H7 (cell line): ENCODE measurements at places on chromosomes 5 and 9. TPM values are rescaled to one million over a fixed set of nuclear protein-coding genes. Genes with fewer than 3 reads are reported as not detected.

The PDZD2 gene
- total RNA-seq = 2.1 and 3.6 TPM in 2 replicates

The GLRA1 gene
- not detected in 2 replicates for total RNA-seq

The EIF4E1B gene
- total RNA-seq = 0.33 and 0.97 TPM in 2 replicates

The PCDHAC1 gene
- 10.3 and 17.3 TPM in 2 replicates for total RNA-seq

The SLC6A19 gene
- 0.04 and 0.07 TPM in 2 replicates for total RNA-seq

The FOXD4L4 gene
- not detected in 2 replicates for total RNA-seq

The RORB gene
- total RNA-seq = 0.52 and 0.73 TPM in 2 replicates

The FREM1 gene
- total RNA-seq = 0.85 and 4.8 TPM in 2 replicates

The C1QTNF2 gene
- total RNA-seq = 0.04 TPM in 1 of 2 replicates, not detected in the other

The LURAP1L gene
- total RNA-seq = 0.90 and 1.7 TPM in 2 replicates

The RLN2 gene
- 0.28 TPM in 1 of 2 replicates, not detected in the other for total RNA-seq

The PRSS3 gene
- total RNA-seq = not detected in 2 replicates

The SKP1 gene
- total RNA-seq = 287 and 332 TPM in 2 replicates

The LPAR1 gene
- 7.1 and 7.2 TPM in 2 replicates for total RNA-seq

The SOX30 gene
- 0.04 and 0.42 TPM in 2 replicates for total RNA-seq

The FBP1 gene
- 5.4 and 7.5 TPM in 2 replicates for total RNA-seq

The PCDHGA3 gene
- 0.14 TPM in 1 of 2 replicates, not detected in the other for total RNA-seq

The CCL27 gene
- total RNA-seq = 0.10 and 0.41 TPM in 2 replicates

The PROB1 gene
- 1.4 and 1.7 TPM in 2 replicates for total RNA-seq

The PRLR gene
- total RNA-seq = 1.5 and 2.0 TPM in 2 replicates

The PLPP7 gene
- total RNA-seq = 8.2 and 8.8 TPM in 2 replicates

The SH3TC2 gene
- 0.07 TPM in 1 of 2 replicates, not detected in the other for total RNA-seq

The CDC20B gene
- not detected in 2 replicates for total RNA-seq

The ZNF79 gene
- total RNA-seq = 5.3 and 6.5 TPM in 2 replicates

The TMEM245 gene
- total RNA-seq = 30.4 and 46.2 TPM in 2 replicates

The INSL4 gene
- not detected in 2 replicates for total RNA-seq

The TTC33 gene
- total RNA-seq = 7.8 and 8.1 TPM in 2 replicates

The PCDHGA4 gene
- 0.03 TPM in 1 of 2 replicates, not detected in the other for total RNA-seq

The SNAPC4 gene
- 13.3 and 14.0 TPM in 2 replicates for total RNA-seq

The PLPPR1 gene
- total RNA-seq = 2.7 and 2.8 TPM in 2 replicates

The TXNDC8 gene
- not detected in 2 replicates for total RNA-seq

The OLFM1 gene
- total RNA-seq = 42.9 and 58.2 TPM in 2 replicates

The PRUNE2 gene
- 1.7 and 3.3 TPM in 2 replicates for total RNA-seq

The PALM2AKAP2 gene
- total RNA-seq = 0.15 and 1.1 TPM in 2 replicates

The PAEP gene
- not detected in 2 replicates for total RNA-seq

The SMIM33 gene
- total RNA-seq = not detected in 2 replicates

The DAPK1 gene
- total RNA-seq = 48.8 and 58.5 TPM in 2 replicates

The SLC1A1 gene
- 5.2 and 11.6 TPM in 2 replicates for total RNA-seq

The NNT gene
- 28.8 and 49.1 TPM in 2 replicates for total RNA-seq

The SPATA31E1 gene
- 0.07 TPM in 1 of 2 replicates, not detected in the other for total RNA-seq

The NR3C1 gene
- 19.0 and 21.1 TPM in 2 replicates for total RNA-seq
